ENCODE measurements at places on chromosomes 7 and 10.

- DNase-seq = no peak
Measured at GRCh38 chr10:106958589-106959361, 205.7 kb downstream of the SORCS1 start.

DNA sequence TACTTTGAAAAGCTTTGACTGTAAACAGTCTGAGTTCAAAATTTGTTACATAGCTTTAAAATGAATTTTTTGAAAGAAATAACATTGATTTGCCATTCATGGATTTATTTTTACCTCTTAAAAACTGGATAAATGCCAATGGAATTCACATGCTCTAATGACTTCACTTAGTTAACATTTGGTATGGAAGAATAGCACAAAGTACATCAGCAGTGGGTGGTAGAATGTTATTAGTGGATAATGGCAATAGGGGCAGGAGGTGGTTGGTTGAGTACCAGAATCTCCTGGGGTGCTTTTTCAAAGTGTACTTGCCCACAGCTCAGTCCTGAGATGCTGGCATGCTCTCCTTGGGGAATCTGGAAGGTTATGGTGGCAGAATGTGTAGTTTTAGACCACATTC, 4.7 kb downstream of the PPP1R9A start:
- no peak for DNase-seq

- DNase-seq = no peak
Measured at GRCh38 chr10:113612154-113612553, 51.7 kb downstream of the NRAP start.

GRCh38 chr10:30988831-30989435, 42.7 kb downstream of the ZNF438 start:
- DNase-seq = no peak

GRCh38 chr7:116796471-116796870, 65.9 kb upstream of the CAPZA2 start:
- no peak for DNase-seq
